Right cardiac atrium (tissue), 5 donors: ENCODE measurements at places on chromosomes 2 and 18.

DNA sequence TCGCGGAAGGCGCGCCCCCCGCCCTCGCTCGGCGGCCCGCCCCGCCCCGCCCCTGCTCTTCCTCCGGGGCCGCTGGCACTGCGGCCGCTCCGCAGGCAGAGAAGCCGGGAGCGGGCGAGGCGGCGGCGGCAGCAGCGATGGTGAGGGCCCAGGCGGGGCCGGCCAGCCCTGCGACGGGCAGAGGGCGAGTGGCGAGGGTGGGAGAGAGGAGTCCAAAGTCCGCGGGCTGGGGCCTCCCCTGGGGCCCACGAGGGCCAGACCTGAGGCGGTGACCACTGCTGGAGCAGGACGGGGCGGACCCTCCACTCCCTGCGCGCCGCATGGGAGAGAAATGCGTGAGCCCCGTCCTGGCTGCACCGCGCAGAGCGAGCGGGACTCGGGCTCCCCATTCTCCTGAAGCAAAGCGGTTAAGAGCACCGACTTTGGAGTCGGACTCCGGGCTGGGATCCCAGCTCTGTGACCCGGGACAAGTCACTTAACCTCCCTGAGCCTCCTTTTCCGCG lies at the start of gene VAMP5:
TSS of gene VAMP5 (plus strand) at position 78 of the 503 bp plus-strand sequence. CDS start at position 138, 60 bp downstream.
- DNase-seq = peak; percentile 82

DNA sequence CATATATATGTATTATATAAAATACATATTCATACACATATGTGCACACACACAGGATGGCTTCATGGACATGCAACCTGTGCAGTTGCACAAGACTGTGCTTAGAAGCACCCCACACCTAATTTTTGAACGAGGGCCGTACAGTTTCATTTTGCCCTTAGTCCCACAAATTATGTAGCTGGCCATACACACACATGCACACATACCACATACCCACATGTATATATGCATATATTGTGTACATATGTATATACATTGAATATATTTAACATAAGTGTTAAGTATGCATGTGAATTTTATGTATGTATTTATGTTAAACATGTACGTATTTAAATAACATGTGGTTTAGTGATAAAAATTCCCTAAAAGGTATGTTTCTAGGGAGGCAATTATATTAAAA lies 18.3 kb downstream of the GPATCH11 start:
- no peak for DNase-seq

GRCh38 chr2:222939208-222939856 lies 78.5 kb downstream of the ACSL3 start:
- DNase-seq = no peak

DNA sequence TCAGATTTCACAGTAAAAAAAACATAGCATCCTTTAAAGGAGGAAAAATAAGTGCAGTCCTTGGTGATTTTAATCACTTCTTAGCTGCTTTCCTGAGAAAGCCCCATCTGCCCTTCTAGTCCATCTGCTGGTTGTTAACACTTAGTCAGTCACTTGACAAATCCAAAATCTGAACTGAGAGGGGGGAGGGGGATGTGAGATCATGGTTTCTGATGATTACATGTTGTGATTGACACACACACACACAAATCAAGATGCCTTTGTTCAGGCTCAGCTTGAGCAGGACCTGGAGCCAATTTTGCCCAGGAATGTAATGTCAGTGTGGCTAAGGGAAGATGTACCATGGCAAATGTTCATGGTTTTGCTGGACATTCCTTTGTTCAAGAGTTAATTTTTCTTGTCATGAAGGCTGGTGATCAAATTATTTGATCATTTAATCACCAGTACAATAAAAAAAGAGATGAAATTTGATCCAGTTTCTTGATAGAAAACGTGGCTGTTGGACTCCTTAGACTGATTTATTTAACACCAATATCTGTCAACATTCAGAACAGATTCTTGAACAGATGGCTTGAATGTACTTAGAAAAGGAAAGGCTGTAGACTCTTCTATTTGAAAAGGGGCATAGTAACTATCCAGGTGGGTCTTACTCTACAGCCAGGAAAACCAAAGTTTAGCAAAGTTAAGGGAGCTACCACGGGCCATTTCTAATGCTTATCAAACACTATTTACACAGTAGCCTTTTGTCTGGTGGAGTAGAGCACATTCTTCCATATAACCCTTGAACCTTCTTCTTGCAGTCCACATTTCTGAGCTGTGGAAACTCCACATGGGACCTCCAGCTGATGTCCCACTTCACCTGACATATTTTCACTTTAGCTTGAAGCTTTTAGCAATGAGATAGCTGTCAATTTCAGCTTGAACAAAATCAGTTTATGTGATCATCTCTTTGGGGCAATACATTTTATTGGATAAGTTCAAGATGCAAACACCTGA lies 408.7 kb downstream of the PIK3C3 start:
- DNase-seq = no peak

GRCh38 chr2:55269645-55269990 lies 587 bp upstream of the MTIF2 start:
- no peak for DNase-seq

- no peak for DNase-seq
Measured at GRCh38 chr2:80209458-80209857, 95.1 kb downstream of the LRRTM1 start.

DNA sequence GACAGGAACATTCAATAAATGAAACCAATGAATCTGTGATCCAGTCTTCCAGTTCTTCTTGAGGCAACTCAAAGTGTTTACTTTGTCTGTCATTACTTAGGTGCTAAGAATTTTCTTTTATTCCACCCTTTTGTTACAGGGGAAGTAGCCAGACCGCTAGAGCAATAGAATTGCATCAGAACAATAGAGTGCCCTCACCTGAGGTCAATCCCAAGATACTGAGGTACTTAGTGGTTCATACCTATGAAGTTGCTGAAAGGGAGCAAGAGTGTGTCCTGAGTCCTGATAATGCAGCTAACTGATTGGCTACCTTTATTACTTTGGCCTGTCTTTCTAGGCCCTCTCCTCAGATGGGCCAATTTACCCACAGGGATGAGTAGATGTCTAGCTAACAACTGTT lies 359.4 kb upstream of the KCNH7 start:
- no peak for DNase-seq

GRCh38 chr2:208392300-208392699 lies 14.3 kb upstream of the PTH2R start:
- DNase-seq = no peak

- DNase-seq = no peak
Measured at GRCh38 chr18:56489893-56490292, 148.5 kb downstream of the TXNL1 start.

DNA sequence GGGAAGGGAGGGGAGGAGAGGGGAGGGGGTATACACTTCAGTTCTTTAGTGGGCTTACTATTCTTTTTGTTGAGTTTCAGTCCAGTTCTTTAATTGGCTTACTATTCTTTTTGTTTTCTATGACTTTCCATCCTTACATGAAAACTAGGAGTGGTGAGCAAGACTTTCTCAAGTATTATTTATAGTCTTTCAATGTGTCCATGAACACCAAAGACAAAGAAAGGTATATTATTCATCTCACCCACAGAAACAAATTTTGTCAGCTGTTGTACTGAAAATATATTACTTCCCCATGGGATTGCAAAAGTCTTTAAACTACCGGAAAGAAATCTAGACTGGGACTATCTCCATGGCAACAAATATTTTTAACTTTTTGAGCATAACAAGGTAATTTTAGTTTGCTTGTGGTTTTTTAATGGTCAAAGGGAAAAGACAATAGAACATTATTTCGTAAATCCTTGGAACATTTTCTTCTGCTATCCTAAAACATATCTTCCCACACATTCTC lies 17.6 kb downstream of the ADAM17 start:
- DNase-seq = no peak

DNA sequence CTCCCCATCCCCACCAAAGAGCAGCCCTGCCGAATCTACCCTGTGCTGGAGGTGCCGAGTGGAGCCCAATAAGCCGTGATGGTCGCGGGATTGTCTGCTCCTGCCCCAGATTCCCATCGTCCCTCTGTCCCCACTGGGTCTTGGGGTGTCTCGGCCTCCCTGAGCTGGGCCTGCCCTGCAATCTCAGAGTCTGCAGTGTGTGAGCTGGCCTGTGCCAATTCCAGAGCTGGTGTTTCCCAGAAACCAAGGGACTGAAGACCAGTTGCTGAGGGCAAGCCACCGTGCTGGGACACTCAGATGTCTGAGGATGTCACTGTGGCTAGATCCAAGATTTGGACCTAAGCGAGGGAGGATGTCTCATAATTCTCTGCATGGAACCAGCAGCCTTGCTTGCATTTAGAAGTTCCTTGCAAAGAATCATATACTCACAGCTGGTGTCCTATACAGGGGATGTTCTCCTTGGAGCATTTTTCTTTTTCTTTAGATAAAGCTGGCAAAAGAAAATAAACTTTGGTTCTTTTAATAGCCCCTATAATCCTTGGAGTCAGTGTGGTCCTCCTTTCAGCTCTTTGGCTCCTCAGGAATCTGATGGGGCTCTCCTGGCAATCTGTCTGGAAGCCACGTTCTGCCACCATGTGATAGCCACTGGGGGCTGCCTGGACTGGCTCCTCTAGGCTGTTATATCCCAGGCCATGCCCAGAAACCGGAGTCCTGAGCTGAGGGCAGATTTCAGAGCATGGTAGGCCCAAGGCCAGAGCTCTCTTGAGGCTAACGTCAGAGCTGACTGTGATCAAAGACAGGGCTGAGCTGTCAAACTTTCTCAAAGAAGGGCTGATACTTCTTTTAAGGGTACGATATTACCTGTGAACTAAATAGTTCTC lies 140.1 kb upstream of the HAAO start:
- no peak for DNase-seq

- no peak for DNase-seq
Measured at GRCh38 chr2:204183608-204184007, 247.0 kb downstream of the ICOS start.

- peak; percentile 63 for DNase-seq
Measured at GRCh38 chr2:136117909-136118818, at the start of gene CXCR4. CXCR4 (minus strand) TSS chr2:136118149; CDS start chr2:136118060, 89 bp downstream.

- DNase-seq = no peak
Measured at GRCh38 chr2:61460163-61460562, 10.7 kb downstream of the USP34 start.

GRCh38 chr2:17599617-17600016 lies 59.1 kb downstream of the VSNL1 start:
- DNase-seq = no peak

DNA sequence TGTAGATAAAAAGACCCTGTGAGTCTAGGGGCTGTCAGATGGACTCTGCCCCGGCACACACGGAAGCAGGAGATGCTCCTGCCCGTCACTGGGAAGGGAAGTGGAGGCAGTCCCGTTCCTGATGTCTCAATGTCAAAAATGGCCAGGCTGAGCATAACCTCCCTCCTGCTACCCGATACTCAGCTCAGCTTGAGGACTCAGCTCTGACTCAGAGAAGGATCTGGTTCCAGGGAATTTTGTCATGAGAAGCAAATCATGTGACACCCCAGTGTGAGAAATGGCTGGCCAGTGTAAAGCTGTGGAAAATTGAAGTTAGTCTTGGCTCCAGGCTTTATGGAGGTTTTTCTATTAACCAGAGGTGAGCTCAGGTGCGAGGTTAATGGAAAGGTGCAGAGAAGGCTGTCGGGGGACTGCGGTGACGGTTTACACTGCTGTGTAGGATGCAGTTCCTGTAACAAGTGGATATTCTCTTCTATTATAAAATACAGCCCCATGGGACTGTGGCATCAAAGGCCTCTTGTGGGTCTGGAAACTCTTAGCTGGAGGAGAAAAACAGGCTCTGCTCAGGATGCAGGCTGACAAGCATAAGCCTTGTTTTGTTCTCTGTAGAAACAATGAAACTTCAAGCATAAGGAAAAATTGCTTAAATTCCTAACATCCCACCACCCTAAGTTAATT lies 24.7 kb upstream of the AGAP1 start:
- DNase-seq = no peak

- no peak for DNase-seq
Measured at GRCh38 chr2:30339071-30339470, 107.7 kb downstream of the LBH start.

DNA sequence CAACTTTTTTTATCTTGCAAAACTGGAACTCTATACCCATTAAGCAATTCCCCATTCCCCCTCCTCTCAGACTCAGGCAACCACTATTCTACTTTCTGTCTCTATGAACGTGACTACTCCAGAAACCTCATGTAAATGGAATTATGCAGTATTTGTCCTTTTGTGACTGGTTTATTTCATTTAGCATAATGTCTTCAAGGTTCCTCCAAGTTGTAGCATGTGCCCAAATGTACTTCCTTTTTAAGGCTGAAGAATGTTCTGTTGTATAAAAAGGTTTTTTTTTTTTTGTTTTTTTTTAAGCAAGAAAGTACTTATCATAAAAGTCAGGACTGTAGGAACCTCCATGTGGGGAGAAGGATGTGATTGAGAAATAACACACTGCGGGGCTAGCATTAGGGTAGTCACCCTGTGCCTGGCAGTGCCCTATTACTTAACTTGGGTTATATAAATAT lies 262.9 kb upstream of the FBXO11 start:
- DNase-seq = no peak

- DNase-seq = no peak
Measured at GRCh38 chr2:60872510-60872928, 8.9 kb upstream of the REL start.

- DNase-seq = no peak
Measured at GRCh38 chr2:172885996-172886395, 150.4 kb downstream of the RAPGEF4 start.

DNA sequence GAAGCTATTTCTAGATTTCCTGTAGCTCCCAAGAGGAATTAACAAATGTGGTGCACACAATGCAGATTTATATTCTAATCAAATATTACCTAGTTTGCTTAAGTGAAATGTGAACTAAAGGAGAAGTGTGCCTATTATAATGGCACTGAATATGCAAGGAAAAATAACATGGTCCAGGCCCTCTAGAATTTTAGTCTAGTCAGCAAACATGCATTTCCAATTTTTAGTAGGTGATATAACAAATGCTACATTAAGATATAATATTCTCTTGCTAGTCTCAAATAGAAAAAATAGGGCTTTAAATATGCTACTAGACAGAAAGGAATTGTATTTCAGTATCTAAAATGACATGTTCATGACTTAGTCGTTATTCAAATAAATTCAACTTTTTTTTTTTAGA lies 689.5 kb downstream of the TMEM182 start:
- DNase-seq = no peak

DNA sequence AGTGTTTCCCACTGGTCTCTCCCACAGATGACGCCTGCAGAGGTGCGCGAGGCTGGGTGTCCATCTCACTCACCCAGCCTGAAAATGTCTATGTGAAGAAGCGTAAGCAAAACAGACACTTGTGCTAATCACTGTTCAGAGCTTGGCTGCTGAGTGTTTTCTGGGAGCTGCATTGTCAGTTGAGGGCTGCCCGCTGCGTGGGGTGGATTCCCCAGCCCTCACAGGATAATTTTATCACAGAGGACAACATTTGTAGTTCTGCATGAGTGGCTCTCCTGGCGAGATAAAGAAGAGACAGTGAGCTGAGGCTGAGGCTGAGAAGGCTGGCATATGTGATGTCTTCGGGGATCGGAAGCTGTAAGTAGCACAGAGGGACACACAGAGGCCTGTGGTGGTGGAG lies 16.2 kb upstream of the CAPN13 start:
- no peak for DNase-seq
